ENCODE measurements at places on chromosomes 16 and 17.
A peak's percentile ranks its signal among the peaks of the same experiment; 100 is the strongest.

DNA sequence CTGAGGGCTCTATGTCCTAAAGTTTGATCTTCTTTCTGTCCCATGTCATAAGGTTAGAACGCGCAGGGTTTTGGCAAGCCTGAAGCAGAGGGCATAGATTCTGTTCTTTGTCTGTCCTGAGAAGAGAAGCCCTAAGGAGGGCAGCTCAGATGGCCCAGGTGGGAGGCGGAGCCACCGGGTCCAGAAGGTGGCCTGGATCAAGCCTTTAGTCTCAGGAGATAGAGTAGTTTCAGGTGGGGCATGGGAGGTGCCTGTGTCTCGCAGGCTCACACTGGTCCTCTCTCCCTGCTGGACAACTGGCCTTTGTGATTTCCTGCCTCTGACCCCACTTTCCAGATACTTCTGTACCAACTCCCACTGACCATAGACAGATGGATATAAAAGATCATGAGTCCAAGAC is 44.2 kb upstream of the DNAJA2 start:
- no peak for DNase-seq

DNA sequence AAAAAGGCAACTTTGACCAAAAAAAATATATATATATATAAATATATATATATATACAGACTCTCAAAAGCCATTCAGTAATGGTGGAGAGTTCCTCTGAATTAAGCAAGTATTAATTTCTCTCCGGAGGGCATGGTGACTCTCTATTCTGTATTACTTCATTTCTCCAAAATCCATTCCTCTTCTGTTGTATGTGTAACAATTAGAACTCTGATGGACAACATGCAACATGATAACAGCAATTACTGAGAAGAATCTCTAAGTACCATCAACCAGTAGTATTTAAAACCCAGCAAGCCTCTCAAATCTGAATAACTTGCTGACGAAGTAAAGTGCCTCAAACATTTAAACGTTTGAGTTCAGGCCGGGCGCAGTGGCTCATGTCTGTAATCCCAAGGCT is 2.3 kb downstream of the GRB2 start:
- DNase-seq, result no peak

- DNase-seq, result no peak
Measured at GRCh38 chr16:24135624-24136565, 120.2 kb upstream of the CACNG3 start.

DNA sequence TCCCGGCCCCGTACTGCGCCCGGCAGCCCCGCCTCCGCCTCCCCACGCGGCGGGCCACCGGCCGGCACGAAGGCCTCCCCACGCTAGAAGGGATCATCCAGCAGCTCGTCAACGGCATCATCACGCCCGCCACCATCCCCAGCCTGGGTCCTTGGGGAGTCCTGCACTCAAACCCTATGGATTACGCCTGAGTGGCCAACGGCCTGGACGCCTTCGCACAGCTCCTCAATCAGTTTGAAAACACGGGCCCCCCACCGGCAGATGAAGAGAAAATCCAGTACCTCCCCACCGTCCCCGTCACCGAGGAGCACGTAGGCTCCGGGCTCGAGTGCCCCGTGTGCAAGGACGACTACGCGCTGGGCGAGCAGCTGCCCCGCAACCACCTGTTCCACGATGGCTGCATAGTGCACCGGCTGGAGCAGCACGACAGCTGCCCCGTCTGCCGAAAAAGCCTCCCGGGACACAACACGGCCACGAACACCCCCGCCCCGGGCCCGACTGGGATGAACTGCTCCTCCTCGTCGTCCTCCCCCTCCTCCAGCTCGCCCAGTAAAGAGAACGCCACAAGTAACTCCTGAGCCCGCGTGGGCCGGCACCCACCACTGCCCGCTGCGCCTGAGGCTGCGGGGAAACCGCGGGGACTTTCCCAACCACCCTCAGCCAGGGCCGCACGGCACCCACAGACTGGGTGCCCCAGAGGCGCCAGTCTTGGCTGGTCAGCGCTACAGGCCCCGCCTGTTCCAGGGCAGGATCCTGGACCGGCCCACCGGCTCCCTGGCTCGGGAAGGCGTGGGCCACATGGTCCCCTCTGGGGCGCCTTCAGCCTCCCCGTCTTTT is 39.0 kb upstream of the AKAP1 start:
- peak; percentile 73 for DNase-seq

DNA sequence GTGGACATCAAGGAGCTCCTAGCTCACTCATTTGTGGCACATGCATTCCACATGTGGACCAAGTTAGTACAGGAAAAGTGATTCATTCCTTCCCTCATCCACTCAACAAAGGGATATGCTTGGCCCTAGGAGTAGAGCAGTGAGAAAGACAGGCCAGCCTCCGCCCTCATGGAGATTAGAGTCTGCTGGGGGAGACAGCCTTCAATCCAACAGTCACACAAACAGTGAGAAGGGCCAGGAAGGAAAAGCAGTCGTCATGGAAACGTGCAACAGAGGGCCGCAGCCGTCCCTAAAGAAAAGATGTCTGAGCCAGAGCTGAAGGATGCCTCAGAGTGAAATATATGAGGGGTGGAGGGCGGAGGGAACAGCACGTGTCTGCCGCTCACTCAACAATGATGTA is 109.9 kb downstream of the VPS53 start:
- DNase-seq, result peak; percentile 22

DNA sequence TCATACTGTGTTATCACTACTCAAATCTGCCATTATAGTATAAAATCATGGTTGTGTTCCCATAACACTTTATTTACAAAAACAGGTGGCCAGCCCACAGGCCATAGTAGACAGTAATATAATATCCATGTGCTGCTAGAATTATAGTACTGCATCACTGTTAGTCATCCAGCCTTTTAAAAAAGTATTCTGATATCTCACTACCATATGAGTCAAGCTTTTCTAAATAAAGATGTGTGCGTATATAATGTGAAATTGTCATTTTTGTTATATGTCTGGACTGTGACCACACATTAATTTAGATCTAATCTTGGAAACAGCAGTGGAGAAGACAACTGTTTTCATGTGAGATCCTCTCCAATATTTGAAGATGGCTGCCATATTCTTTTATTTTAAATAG is 1049.1 kb upstream of the GOT2 start:
- DNase-seq, result no peak

GRCh38 chr17:31586946-31587345 is 195.5 kb downstream of the RAB11FIP4 start:
- peak; percentile 49 for DNase-seq

DNA sequence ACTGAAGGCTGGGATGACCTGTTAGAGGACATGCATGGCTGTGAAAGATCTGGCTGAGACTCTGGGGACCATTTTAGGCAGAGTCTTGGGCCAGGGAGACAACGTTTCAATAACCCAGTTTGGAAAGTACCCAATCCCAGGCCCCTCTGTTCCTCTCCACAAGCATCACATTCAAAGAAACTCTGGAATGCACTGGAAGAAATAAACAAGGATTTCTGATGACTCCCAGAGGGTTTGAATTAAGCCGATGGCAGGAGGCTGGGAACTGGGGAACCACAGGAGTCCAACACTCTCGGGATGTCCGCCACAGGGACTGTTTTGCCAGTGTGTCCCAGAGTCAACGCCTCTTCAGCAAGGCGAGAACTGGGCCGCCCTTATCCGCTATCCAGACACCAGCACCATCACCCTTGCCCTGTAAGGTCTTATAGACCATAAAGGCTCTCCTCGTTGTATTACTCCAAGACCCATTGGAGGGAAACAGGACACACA is 3.3 kb downstream of the PMP22 start:
- DNase-seq, result peak; percentile 57

DNA sequence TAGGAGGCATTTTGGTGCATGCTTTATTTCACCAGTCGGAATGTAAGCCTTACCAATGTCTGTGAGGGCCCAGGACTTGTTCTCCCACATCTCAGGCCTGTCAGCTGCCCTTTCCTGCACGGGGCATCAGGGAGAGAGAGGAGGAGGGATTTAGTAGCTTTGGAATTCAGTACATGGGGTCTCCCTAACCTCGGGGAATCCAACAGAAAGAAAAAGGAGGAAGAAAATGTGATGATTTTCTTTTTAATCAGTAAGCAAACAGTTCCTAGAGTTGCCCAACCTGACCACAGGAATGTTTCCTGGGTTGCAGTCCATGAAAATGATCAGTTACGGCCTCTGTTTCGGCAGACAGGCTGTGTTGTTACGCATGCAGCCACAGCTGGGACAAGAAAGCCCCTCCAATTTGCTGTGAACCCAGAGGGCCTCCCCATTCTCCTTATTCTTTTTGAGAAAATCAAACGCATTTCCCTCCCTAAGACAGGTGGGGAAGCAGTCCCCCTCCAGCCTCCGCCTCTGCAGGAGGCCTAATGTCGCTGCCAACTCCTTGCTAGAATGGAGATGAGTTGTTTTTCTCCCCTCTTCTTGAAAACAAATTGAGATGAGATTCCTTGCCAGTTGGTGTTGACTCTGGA is 53.1 kb upstream of the TANGO6 start:
- peak; percentile 45 for DNase-seq

- no peak for DNase-seq
Measured at GRCh38 chr17:51035431-51035830, 85.2 kb downstream of the SPAG9 start.

- no peak for DNase-seq
Measured at GRCh38 chr16:11691771-11692170, 23.5 kb downstream of the SNN start.

Measured in right hindlimb (tissue), 1 donor.